Substantia nigra (tissue), 51 donors: ENCODE measurements at places on chromosomes 7 and 10.

DNA sequence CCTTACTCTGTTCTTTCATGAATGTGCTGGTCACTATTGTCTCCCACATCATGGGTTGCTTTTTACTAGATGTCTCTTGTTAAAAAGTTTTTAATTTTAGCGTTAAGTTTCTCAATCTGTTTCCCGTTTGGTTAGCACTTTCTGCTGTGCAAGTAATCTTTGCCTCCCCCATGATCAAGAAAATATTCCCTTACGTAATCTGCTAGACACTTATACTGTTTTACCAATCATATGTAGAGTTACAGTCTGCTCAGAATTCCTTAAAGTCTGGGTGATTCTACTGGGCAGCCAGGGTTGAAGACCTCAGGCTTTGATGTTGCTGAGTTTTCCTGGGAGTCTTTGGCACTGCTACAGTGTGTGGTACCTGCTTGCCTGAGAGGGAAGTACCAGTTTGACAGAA, 38.2 kb upstream of the RPA3 start:
- DNase-seq: no peak

- DNase-seq: no peak
Observed at GRCh38 chr7:28296571-28297483, 115.5 kb upstream of the CREB5 start.

- DNase-seq: no peak
Observed at GRCh38 chr10:132616996-132617736, 79.6 kb downstream of the INPP5A start.

- DNase-seq: no peak
Observed at GRCh38 chr7:149489391-149490024, 8.1 kb downstream of the ZNF746 start.

DNA sequence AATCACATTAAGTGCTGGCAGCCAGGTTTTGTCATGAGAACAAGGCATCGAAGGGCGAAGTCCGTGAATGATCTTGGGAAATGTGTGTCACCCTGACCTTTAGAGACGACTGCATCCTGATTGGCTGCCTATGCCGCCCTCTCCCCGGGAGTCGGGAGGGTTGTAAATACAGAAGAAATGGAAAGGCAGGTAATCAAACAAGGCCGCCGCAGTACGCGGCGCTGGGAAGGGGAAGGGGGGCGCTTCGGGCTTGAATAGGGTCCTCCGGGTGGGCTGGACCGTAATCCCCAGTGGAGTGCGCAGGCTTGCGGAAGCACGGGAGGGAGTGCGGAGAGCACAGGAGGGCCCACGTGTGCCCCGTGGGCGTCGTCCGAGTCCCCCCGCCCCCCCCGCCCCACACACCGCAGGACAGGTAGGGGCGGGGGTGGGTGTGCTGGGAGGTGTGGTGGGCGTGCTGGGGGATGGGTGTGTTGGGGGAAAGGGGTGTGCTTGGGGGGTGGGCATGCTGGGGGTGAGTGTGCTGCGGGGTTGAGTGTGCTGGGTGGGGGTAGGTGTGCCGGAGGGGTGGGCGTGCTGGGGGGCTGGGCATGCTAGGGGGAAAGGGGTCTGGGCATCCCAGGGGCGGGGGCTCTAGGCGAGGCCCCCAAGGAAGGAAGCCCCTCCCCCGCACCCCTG, 169.4 kb downstream of the ARHGAP12 start:
- DNase-seq: peak; percentile 38

DNA sequence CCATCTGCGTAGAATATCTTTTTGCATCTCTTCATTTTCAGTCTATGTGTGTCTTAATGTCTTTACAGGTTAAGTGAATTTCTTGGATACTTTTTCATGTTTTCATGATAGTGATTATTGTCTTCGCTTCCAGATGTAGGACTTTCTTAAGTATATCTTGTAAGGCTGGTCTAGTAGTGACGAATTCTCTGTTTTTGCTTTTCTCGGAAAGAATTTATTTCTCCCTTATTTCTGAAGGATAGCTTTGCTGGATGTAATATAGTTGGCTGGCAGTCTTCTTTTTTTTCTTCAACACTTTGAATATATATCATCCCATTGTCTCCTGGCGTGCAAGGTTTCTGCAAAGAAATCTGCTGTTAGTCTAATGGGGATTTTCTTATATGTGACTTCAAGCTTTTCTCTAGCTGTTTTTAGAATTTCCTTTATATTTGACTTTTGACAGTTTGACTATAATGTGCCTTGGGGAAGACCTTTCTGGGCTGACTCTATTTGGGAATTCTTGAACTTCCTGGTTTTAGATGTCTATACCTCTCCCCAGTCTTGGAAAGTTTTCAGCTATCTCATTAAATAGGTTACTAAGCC, 14.3 kb downstream of the GTPBP4 start:
- no peak for DNase-seq
